ENCODE measurements at places on chromosomes 11 and 22.

GRCh38 chr11:67416416-67417335, 1.2 kb downstream of the CARNS1 start:
- DNase-seq, result peak; percentile 68

- no peak for DNase-seq
Observed at GRCh38 chr11:114438303-114438702, 964 bp upstream of the REXO2 start.

DNA sequence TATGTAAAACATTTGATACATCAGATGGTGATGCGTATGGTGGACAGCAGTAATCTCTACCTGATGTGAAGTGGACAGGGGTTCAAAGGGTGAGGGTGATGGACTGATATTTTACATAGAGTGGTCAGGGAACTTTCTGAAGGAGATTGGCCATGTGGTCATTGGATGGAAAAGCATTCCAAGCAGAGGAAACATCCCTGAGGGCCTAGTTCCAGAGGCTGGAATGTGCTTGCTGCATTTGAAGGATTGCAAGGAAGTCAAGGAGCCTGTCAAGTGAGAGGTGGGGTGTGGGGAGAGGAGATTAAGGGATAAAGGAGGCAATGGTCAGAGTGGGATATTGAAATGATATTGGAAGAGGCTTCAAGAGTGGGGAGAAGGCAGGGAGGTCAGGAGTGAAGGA, 151.9 kb upstream of the NTM start:
- no peak for DNase-seq

DNA sequence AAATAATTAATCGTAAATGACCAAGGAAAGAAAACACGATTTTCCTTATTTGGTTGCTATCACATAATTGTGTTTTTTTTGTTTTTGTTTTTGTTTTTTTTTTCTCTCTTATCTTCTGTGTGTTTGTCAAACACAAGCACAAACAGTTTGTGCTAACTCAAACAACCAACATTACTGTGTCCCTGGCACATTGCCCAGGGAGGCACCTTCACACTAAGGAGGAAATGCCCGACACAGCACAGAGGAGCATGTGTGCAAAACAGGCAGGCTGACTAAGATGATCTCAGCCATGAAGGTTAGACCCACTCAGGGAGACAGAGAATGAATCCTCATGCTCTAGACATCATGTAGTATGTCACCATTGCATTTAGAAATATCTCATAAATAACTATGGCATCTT, 130.1 kb downstream of the SOX6 start:
- no peak for DNase-seq

DNA sequence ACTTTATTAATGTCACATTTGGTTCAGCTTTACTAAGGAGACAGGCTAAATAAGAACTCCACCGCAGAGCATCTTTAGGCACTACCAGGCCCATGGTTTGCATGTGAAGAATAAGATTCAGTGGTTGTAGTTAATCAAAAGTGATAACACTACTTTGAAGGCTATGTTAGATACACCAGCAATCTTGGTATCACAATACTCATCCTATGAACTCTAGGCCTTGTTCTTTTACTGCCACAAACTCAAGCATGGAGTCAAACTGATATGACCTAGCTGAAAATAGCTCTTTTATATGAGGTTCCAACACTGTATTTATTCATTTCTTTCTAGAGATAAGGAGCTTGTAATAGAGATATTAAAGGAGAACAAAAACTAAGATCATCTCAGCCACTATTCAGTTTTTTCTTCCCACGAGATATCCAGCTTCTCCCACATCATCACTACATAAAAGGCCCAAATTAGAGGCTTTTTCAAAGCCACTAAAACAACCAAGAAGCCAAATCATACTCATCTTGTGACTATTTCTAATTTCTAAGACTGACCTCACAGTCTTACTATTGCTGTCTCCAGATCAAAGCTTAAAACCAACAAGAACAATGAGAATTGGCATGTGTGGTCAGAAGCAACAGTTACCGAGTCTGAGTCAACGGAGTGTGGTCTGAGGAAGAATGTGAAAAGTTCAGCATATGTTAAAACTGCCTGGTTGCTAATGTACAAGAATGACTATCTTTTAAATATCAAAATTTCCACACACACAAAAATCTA, 25.1 kb upstream of the GUCY1A2 start:
- DNase-seq, result no peak

DNA sequence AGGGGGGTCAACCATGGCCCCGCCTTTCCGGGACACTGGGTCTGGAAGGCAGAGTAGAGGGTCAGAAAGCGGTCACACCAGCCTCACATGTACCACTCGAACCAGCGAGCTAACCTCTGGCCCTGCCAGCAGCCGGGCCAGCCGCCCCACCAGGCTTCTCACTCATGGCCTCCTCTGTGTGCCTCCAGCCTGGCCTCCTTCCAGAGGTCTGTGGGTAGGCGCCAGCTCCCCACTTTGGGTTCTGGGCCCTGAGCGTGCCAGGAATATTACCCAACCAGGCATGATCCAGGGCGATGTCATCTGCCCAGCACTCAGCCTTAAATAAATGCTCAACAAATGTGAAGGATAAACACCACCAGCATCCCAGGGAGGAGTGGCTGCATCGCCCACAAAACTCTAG, 5.8 kb downstream of the SCUBE1 start:
- DNase-seq, result no peak

DNA sequence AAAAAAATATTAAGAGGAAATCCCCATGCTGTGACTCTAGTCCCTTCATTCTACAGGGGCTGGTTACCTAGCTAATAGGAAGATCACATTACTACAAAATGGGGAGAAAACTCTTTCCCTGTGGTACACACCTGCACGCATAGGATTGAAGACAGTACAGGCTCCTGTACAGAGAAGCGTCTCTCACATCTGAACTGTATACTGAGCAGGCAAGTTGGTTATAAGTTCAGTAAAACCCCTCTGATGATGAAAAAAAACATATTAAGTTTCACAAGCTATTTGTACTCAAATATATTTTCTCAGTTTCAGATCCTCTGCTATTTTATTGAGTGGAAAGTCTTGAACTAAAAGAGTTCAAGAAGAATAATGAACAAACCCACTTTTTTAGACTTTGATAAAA, 156.9 kb upstream of the HSD17B12 start:
- no peak for DNase-seq

- no peak for DNase-seq
Observed at GRCh38 chr11:22922672-22923071, 62.4 kb upstream of the CCDC179 start.

GRCh38 chr11:113577356-113578032, 102.3 kb upstream of the DRD2 start:
- no peak for DNase-seq

GRCh38 chr11:6249770-6250555, 9.7 kb upstream of the CCKBR start:
- DNase-seq, result no peak

GRCh38 chr22:31244046-31244942, 32.2 kb downstream of the LIMK2 start:
- DNase-seq, result no peak

- no peak for DNase-seq
Observed at GRCh38 chr11:10257478-10257877, 36.5 kb downstream of the SBF2 start.

DNA sequence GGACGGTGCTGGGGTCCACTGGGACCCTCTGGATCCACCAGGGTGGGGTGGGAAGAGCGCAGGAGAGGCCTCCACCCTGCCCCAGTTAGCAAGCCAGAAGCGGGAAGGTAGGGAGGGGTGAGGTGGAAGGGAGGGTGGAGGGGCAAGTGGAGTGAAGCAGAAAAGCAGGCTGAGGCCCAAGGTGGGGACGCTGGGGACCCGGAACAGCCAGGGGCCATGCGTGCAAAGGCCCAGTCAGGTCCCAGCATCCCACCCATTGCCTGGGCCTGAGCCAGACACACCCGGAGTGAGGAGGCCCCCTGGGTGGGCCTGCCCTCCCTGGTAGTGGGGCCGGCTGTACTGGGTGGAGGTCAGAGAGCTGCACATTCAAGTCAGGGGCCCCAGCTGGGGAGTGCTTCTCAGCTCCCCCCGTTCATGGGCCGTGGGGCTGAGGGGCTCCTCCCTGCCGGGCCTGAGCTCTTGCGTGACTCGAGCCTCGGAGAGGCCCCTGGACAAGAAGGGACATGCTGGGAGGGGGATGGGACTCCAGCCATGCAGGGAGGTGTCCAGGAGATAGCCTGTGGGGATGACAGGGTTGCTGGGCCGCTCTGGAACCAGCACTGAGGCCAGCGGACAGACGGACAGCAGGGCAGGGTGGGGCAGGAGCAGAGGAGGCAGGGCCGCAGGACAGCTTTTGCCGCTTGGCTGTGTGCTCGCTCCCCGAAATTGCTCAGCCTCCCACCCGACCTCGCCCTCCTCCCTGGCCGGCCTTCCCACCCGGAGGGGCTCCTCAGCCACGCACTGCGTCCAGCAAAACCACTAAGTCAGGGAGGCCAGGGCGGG, 7.7 kb downstream of the TNNT3 start:
- DNase-seq, result no peak

DNA sequence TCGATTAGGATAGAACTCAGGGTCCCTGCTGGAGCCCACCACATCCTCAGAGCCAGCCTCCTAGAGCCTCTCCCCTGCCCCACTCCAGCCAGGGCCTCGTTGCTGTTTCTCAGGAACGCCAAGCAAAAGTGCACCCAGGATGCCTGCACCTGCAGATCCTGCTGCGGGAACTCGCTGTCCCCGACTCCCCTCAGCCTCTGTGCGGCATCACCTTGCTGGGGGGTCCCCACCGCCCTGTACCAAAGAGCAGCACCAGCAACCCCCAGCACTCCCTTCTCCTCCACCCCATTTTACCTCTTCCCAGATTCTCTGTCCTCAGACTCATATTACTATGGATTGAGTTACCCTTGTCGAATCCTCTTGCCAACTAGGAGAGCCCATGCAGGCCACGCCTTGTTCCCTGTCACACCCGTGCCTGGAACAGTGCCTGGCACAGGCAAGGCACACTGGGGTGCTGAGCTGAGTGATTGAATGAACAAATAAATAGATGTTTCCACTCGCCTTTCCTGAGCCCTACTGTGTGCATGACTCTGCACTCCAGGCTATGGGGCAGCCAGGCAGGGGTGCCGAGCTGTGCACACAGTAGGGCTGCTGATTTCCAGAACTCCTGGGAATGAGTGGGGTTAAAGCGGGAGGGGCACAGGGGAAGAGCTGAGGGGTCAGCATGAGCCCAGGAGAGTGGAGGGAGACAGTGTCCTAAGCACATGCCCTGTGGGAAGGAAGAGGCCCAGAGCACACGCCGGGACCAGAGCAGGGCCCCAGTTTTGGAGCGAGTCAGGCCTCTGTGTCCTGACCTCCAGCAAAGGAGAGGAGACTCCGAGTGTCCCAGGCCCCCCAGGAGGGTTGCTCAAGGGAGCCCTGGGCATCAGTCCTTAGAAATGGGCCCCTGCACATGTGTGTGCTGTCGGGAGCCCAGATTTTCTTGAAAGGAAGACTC, 44.3 kb downstream of the LINC01488 start:
- DNase-seq, result no peak

DNA sequence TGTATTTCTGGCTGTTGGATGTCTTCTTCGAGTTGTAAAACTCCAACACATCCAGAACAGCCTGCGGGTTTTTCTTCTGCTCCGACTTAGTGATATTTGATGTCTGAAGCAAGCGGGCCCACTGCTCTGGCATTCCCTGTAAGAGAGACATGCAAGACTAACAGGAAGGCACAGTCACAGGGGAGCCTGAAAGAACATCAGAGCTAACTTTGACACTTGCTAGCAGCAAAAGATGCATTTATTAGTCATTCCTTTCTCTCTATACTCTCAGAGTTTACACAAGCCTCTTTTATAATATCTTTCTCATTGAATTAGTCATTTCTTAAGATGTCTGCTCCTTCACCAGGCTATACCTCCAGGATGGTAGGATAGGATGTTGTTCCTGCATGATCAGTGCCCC, 77.8 kb upstream of the GDPD4 start:
- DNase-seq, result no peak

DNA sequence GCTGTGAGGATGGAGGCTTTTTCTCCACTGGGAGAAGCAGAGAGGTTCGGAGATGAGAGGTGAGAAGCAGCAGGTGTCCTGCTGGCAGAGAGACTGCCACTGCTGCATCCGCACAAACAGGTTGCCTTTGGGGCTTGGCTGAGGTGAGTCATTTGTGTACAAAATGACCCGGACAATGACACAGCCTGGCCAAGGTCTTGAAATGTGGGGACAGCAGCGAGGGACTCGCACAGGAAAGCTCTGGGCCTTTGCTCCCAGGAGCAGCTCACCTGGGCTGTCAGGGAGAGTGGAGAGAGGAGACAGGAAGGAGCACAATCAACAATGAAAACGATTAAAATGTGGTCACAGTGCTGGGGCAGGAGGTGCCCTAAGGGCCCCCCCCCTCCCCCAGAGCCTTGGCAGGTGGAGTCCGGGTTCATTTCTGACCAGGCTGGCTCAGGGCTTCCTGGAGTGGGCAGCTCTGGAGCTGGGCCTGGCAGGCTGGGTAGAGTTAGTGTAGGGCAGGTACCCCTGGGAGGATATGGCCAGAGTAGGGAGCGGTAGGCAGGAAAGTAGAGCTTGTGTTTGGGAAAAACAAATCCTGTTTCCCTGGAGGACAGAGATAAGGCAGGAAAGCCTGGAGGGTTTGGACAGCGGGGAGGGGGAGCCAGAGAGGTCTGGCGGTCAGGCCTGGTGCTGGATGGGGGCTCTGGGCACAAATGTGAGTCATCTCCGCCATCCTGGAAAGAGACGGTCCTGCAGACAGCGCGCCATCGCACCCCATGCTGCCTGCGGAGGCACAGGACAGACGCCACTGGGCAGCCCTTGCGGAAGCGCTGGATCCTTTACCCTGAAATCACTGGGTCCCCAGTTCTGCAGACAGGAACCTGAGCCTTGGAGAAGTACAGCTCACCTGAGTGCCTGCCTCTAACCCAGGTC, 37.8 kb upstream of the CELSR1 start:
- no peak for DNase-seq

DNA sequence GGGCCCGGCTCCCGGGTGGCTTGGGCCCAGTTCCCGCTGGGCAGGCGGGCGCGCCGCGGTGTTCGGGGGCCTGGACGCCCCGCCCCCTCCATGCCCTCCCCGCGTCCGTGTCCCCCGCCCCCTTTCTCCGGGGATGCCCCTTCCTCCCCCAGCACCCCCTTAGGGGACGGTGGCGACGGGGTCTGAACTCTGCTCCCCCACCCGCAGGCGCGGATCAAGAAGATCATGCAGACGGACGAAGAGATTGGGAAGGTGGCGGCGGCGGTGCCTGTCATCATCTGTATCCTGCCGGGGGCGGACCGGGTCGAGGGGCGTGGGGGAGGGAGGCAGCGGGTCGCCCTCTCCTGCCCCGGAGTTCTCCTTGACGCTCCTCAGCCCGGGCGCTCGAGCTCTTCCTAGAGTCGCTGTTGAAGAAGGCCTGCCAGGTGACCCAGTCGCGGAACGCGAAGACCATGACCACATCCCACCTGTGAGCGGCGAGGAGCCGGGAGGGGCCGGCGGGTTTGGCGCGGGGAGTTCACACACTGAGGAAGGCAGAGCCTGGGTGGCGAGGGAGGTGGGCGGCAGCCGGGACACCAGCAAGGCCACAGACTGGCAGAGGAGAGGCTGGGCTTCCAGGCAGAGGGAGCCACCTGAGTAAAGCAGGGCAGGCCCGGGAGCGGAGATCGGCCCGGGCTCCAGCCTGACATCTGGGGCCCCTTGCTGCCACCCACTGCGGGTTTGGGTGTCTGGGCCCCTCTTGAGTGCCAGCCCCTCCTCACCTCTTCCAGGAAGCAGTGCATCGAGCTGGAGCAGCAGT, 546 bp downstream of the DRAP1 start:
- DNase-seq, result peak; percentile 42

- DNase-seq, result peak; percentile 47
Observed at GRCh38 chr11:1401656-1402221, 12.0 kb downstream of the BRSK2 start.

GRCh38 chr22:30305519-30305905, 16.2 kb upstream of the CASTOR1 start:
- DNase-seq, result peak; percentile 22
